ENCODE measurements at places on chromosomes 2 and 18.
A peak's percentile ranks its signal among the peaks of the same experiment; 100 is the strongest.

- no peak for DNase-seq
These were observed 5.9 kb upstream of the POMC start for GRCh38 chr2:25174192-25174861.

- no peak for DNase-seq
These were observed 222.9 kb upstream of the AGAP1 start for GRCh38 chr2:235270956-235271355.

GRCh38 chr2:173087793-173088496, 12.3 kb downstream of the MAP3K20 start:
- DNase-seq = no peak

GRCh38 chr2:142033393-142033792, 97.4 kb downstream of the LRP1B start:
- DNase-seq = no peak

GRCh38 chr2:101516823-101517690, 42.1 kb upstream of the RFX8 start:
- DNase-seq = no peak

DNA sequence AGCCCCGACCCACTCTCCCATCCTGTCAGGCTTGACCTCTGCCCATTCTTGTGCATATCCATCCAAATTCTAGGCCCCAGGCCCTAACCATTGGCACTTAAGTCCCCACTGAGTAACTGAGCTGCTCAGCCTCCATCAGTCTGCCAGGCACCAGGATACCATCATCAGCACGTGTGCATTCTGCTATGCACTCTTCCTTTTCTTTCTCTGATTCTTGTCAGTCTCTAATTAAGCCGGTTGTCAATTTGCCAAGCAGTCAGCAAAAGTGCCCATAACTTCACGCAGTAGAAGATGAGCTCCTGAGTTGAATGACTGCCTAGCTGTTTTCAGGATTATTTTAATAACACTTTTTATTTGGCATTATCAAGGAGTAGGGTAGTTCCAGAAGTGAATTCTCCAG, 107.2 kb downstream of the FEZ2 start:
- DNase-seq = no peak

DNA sequence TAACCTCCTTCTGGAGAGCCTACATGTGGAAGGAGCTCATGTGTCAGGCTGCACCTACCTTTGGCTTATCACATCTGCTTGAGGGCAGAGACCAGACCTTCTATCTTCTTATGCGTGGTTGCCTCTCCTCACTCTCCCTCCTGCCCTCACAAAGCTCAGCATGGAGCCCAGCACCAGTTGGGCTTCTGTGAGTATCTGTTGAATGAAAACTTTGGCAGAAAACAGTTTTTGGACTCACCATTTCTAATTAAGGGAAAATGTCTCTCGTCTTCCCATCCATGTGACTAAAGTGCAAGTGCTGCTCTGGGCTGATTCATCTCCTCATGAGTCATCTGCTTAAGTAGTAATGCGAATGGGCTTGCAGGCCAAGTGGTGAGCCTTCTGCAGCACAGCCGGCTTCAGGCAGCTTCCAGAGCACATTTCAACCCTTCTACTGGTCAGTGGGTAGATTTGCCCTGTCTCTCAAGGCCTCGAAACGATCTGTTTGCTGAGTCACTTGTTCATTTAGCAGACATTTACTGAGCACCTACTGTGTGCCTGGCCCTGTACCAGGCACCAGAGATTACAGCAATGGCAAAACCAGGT, 102.6 kb downstream of the VSNL1 start:
- no peak for DNase-seq

DNA sequence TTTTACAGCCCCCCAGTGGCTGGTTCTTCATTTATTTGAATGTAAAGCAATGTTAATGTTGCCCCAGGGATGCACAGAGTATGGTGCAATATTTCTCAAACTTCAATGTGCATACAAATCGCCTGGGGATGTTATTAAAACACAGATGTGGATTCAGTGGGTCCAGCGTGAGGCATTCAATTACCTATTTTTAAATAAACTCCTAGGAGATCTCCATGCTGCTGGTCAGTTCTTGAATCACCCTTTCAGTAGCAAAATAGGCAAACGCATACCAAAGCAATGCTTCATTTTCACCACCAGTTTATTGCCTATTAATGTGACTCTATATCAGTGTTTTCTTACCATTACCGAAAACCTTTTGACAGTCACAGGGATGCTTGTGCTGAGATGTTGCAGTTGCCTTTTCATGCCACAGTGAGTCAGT, 530.7 kb downstream of the CBLN2 start:
- no peak for DNase-seq

DNA sequence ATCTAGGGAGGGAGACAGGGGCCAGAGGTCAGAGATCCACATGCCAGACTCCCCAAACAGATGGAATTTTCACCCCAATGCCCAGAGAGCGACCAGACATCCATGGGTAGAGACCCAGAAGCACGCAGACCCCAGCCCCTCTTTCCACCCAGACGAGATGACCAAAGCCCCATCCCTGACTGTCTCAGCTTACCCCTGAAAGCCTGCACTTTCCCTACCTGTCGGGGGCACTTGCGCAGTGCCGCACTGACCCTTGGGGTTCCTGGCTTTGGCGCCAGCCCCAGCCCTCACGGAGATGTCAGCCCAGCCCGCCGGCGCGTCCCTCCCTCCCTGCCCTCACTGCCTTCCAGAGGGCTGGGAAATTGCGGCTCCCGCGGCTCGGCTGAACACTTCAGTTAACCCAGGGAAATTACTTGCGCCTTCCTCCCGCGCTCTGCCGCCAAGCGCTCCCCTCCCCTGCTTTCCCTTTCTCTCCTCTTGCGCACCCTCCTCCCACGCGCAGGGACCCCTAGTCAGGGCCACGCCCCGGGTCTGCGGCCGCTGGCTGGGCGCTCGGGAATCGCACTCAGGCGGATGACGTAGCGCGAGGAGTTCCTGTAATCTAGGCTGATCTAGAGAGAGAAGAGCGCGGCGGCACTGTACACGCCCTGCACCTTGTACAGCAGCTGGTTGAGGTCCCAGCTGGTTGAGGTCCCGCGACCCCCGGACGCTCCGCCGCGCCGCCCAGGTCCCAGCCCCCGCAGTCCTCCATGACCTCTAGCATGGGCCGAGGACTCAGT, 12.0 kb downstream of the ALPG start:
- DNase-seq = peak; percentile 35

- peak; percentile 14 for DNase-seq
These were observed 485.2 kb downstream of the PTPRM start for GRCh38 chr18:8052237-8052701.

GRCh38 chr2:33241581-33241980, 234.9 kb upstream of the RASGRP3 start:
- no peak for DNase-seq

DNA sequence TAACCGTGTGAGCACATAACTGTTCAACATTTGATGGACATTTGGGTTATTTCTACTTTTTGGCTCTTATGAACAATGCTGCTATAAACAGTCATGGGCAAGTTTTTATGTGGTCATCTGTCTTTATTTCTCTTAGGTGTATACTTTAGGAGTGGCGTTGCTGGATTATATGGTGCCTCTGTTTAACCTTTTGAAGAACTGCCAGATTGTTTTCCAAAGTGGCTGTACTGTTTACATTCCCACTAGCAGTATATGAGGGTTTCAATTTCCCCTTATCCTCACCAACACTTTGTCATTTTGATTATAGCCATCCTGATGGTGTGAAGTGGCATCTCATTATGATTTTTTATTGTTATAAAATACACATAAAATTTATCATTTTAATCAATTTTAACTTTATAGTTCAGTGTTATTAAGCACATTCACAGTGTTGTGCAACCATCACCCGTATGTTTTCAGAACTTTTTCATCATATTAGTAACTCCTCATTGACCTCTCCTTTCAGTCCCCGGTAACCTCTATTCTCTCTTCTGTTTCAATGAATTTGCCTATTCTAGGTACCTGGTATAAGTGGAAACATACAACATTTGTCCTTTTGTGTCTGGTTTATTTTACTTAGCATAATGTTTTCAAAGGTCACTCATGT, 55.4 kb downstream of the EML4 start:
- peak; percentile 7 for DNase-seq

- no peak for DNase-seq
These were observed 73.9 kb downstream of the NDUFA10 start for GRCh38 chr2:239951129-239951734.

- no peak for DNase-seq
These were observed 418.8 kb downstream of the NRXN1 start for GRCh38 chr2:50613161-50613560.

DNA sequence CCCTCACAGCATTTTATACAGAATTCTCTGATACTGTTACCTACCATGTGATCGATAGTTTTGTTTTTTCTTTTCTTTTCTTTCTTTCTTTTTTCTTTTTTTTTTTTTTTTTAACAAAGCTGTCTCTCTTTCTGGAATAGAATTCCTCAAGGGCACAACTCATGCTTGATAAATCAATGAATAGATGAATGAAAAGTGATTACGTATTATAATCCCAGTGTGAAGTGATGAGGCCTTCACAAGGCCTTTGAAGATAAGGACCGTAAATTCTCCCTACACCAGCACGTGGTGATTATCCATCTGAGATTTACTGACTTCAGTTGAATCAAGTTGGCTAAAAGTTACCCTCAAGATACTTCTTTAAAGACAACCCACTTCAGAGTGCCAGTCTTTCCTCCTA, 46.6 kb upstream of the RMDN2 start:
- DNase-seq = no peak

- no peak for DNase-seq
These were observed 171.7 kb downstream of the ANKRD30B start for GRCh38 chr18:14919666-14920065.

DNA sequence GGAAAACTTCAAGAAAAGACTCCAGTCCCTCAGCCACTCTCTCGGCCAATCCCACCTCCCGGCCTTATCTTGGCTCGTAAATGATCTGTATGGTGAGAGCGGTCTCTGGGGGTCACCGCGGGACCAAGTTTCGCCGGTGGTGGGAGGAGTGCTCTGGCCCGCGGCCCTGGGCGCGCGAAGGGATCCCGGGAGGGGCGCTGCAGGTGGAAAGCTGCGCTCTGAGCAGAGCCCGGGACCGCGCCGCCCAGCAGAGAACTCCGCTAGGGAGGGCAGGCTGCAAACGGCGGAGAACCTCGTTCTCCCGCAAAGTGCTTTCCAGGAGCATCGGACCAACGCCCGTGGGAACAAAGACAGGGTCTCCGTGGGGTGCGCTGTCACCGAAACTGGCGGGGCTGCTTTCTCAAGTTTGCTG, 622 bp downstream of the LRP2 start:
- DNase-seq = no peak

DNA sequence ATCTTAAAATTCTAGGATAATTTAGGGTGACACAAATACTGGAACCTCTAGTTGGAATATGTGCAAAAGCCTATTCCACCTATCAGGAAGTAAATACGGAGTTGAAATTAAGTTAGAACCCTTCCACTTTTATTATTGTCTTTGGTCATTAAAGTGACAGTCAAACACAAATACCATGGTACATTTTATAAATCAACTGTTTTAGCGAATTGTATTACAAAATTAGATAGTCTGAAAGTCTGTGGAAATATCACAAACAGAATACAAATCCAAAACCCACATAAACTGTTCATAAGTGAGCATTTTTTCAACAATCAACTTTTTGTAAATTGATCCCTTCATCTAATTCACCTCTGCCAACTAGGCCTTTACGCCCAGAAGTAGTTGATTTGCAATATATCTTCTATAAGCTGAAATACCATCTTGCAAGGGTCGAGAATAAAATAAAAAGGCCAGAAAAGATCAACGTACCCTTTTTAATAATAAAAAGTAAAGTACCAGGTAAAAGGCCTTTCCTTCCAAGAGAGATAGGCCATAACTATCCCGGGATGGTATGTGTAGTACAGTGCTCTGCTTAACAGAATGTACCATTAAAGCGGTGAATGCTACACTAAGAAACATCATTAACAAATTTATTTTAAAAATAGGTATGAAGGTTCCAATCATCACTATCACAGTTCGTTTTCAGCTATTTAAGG, 1.3 kb downstream of the USP34 start:
- DNase-seq = no peak

GRCh38 chr18:75407468-75408437, 19.8 kb downstream of the SMIM21 start:
- DNase-seq = no peak

GRCh38 chr18:366466-367061, 98.7 kb upstream of the THOC1 start:
- no peak for DNase-seq

GRCh38 chr18:10271481-10271880, 183.0 kb upstream of the APCDD1 start:
- no peak for DNase-seq

- no peak for DNase-seq
These were observed 20.8 kb downstream of the CCDC85A start for GRCh38 chr2:56204556-56204955.

GRCh38 chr18:69528435-69528834, 127.7 kb downstream of the DOK6 start:
- DNase-seq = no peak

- no peak for DNase-seq
These were observed 345.1 kb downstream of the CYP26B1 start for GRCh38 chr2:71802556-71802955.

- no peak for DNase-seq
These were observed 16.9 kb upstream of the MREG start for GRCh38 chr2:216030216-216030615.

DNA sequence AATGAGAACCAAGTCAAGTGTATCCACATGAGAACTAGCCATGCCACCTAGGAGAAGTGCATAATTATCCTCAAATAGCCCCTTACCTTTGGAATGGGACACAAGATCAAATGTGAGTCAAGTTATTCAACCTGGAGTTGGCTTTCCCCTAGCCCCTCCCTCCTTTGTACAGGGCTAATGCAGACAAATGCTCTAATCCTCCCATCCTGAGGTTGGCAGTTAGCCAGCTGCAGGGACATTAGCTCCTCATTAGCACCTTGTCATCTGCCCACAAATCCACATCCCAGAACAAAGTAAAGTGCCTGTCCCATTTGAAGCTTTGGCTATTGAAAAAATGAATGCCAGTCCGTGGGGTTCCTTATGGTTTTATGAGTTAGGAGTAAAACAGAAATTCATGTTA, 294.1 kb upstream of the FANCL start:
- peak; percentile 70 for DNase-seq

DNA sequence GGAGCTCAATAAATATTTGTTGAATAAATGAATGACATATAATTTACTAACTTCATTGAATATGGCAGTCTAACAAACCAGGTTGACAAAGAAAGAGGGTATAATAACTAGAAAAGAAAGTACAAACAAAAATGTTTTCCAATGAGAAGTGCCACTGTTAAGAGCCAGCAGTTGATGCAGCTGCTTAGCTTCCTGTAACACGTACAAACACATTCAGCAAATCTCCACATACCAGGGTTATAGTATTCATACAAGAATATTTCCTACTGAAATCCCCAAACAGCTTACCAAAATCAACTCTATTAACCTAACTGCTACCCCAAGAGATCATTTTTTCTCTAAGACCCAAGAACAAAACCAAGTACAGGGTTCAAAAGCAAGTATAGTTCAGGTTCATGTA, 77.7 kb downstream of the THADA start:
- DNase-seq = no peak

DNA sequence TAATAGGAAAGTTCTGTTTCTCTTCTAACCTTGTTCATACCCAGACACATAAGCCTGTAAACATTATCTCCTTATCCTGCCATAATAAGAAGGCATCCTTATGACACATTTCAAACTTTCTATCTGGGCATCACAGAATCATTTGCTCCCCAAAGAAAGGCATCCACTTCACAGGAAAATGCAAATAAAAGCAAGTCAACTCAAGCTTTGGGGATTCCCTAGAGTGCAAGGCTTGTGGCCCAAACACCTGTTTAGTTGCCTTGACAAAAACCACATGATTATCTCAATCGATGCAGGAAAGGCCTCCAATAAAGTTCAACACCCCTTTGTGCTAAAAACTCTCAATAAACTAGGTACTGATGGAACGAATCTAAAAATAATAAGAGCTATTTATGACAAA, 195.7 kb upstream of the GALNT5 start:
- DNase-seq = no peak

GRCh38 chr2:218970894-218971293, 11.4 kb downstream of the CDK5R2 start:
- no peak for DNase-seq

All from NCI-H748 treated with DMSO at 0.1 percent for 48 hours (cell line).